ENCODE measurements at places on chromosomes 3 and 15.

DNA sequence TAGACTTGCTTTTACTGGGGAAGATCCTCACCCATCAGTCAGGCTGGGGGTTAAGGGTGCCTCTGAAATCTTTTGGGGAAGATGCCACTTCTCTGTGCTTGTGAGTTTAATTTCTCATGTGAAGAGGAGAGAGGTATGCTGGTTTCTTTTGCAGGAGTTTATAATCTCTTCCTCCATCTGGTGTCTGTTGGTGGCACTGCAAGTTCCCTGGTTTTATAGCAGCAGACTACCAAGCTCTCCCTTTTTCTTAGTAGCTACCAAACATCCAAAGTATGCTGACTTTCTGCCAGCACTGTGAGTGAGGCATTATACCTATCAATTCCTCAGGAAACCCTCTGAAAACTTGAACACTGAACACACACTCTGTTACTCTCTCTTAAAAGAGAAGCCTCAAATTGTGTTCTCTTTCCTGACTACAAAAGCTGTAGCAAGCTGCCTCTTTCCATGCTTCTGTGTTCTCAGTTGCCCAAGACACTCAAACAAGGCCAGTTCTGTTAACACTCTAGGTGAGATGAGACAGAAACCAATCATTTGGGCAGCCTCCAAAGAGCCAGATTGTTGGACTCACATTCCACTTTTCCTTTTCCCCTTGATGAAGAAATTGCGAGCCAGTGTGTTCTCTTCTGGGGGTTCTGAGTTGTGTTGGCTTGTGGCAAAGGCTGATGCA is 299.5 kb downstream of the GAP43 start:
- no peak for DNase-seq

DNA sequence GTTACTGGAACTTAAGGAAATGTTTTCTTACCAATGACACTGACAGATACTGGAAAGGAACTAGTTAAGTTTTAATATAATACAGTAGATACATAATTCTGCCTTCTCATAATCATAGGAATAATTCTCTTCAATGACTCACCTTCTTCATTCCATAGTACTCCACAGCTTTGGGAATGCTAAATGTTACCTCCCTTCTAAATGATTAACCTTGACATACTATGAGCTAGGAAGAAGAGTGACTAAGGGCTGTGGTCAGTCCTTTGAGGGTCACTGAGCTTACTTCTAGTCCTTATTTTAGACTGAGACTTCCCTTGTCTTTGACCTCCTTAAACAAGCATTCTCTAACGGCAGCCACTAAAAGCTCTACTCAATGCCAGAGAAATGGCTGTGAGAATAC is 69.6 kb upstream of the PPIB start:
- DNase-seq = no peak

DNA sequence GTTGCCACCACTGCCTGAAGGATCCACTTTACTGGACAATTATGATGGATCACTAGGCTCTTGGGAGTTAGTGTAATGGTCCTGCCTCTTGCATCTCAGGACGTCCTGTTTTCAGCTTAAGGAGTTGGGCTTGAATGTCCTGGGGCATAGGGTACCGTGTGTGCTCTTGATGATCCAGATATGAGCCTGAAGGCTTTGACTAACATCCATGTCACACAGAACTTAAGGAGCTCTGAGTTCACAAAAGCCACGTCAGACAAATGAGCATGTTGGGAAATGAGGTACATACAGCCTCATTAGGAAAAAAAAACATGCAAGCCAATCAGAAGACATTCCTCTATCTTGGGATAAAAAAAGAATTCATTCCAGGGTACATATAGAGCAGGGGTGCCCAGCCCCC is 40.8 kb downstream of the CA12 start:
- no peak for DNase-seq

GRCh38 chr3:26437678-26438077 is 184.9 kb upstream of the LRRC3B start:
- DNase-seq = no peak

DNA sequence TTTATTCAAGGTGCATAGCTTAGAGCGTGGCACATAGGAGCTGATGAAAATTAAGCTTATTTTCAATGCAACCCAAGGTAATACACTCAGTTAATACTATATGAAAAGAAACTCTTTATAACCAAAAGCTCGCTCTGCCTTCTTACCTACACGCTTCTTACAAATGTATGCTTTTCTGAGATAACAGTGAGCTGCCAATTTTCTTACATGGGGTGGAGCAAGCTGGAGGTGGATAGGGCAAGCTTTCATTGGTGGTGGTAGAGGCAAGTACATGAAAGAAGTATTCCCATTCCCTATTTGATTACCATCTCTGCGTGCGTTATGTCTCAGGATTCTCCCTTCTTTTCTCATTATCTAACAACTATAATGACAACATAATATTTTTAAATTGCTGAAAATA is 8.9 kb downstream of the DZIP3 start:
- no peak for DNase-seq

DNA sequence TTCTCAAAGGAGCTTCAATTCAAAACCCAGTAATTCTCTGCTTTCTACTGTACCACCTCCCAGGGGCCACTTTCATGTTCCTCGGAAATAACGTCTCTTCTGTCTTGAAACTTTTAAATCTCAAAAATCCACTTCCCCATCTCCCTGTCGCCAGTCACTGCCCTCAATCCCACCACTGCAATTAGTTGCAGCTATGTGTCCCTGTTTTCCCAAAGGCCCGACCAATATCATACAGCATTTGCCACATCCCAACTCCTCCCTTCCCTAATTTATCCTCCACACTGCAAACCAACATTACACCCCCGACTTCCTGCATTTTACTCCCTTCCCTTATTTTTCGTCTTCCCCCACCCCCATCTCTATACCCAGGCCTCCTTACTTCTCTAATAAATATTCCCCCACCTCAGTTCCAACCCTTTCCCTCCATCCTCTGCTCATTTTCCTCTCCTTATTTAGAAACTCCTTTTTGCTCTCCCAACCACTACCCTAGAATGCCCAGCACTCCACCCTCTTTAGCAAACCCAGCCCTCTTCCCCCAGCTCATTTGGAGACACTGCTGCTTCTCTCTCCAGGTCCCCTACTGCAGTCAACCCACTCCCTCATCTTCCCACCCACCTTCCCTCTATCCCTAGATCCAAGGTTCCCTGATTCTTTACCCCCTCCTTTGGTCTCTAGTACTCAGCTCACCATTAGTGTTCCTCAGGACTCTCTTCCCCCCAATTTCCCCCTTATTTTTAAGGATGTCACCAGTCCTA is 1.1 kb downstream of the NPTN start:
- DNase-seq = no peak

GRCh38 chr3:117788506-117788905 is 1078.9 kb downstream of the TUSC7 start:
- DNase-seq = no peak

DNA sequence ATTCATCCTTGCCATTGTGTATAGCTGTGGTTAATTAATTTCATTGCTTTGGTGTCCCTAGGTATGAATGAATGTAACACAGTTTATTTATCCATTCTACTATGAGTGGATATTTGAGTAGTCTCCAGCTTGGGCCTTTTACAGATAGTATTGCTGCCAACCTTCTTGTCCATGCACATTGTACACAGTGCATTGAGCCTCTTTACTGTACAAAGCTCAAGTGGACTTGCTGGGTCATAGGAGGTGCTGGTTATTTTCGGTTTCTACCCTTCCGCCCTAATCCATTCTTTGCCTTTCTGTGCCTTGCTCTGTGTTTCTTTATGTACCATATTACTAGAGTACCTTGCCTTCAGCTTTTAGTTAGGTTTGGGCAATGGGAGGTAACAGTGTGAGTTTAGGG is 60.7 kb downstream of the DUT start:
- no peak for DNase-seq

GRCh38 chr15:69529961-69530633 is 77.5 kb downstream of the RPLP1 start:
- DNase-seq = no peak

GRCh38 chr3:15983232-15983631 is 185.5 kb upstream of the ANKRD28 start:
- no peak for DNase-seq

GRCh38 chr15:78243491-78243941 is 9.2 kb upstream of the ACSBG1 start:
- DNase-seq = no peak

GRCh38 chr15:101283931-101284330 is 6.6 kb upstream of the SELENOS start:
- no peak for DNase-seq

- no peak for DNase-seq
Measured at GRCh38 chr3:35638251-35638979, 910 bp upstream of the ARPP21 start.

- DNase-seq = no peak
Measured at GRCh38 chr3:150555859-150556436, 9.4 kb downstream of the EIF2A start.

DNA sequence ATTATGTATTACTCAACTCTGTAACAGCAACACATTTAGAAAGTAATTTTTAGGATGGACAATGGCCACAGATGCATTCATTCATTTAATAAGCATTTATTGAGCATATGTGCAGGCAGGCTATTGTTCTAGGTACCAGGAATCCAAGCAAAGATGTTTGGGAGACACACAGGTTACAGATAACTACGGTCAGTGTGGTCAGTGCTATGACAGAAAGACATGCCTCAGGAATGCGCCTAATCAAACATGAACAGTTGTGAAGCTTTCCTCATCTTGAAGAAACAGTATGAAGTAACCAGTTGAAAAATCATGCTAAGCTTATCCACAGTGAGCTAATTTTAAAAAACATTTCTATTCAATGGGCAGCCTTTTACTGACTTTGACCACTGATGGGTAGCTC is 155.4 kb upstream of the CCDC54 start:
- DNase-seq = no peak

DNA sequence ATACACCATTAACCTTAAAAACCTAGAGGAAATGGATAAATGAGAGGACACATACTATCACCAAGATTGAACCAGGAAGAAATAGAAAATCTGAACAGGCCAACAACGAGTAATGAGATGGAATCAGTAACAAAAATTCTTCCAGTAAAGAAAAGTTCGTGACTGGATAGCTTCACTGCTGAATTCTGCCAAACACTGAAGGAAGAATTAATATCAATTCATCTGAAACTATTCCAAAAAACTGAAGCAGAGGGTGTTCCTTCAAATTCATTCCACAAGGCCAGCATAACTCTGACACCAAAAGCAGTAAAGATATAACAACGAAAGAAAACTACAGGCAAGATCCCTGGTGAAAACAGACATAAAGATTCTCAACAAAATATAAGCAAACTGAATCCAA is 195.8 kb upstream of the GPR149 start:
- DNase-seq = no peak

DNA sequence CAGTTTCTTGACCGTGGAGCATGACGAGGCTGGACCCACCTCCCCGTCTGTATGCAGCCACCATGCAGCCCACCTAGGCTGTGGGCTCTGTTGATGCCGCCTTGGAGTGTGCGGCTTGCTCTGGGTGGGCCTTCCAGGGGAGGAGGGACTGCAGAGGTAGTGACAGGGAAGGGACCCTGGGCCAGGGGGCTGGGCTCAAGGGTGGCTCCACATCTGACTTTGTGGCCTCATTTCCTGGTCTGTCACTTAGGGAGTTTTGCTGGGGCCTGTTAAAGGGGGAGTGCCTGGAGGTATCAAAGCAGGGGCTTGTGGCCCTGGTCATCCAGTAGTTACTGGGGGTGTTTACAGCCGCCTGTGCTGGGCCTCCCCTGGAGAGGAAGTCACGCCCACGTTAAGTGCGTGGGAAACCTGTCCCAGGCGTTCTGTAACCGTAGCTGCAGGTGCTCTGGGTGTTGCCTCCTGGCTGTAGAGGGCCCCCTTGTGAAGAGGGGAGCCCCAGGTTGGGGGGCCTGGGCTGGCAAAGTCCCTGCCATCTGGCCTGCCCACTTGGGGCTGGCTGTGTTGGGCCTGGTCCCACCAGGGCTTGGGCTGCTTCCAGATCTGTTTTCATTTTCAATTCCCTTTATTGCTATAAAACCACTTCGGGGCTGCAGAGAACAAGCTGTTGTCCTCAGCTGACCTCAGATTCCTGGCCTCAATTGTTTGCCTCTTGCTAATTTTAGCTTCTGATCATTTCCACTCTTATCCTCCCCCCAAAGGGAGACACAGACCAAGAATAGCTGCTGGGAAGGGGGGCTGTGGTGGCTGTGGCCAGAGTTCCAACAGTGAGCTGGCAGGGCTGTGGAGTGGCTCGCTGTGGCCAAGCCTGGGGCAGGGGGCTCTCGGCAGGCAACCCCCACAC is 26.5 kb downstream of the KLF13 start:
- DNase-seq = peak; percentile 61
